ENCODE measurements at places on chromosomes 6 and 20.

- no peak for DNase-seq
These were observed 196.9 kb upstream of the PRND start for GRCh38 chr20:4524792-4525191.

GRCh38 chr6:87287251-87287650 is 35.1 kb upstream of the SMIM8 start:
- DNase-seq: no peak

GRCh38 chr6:20061952-20062351 is 150.3 kb downstream of the MBOAT1 start:
- DNase-seq: no peak

DNA sequence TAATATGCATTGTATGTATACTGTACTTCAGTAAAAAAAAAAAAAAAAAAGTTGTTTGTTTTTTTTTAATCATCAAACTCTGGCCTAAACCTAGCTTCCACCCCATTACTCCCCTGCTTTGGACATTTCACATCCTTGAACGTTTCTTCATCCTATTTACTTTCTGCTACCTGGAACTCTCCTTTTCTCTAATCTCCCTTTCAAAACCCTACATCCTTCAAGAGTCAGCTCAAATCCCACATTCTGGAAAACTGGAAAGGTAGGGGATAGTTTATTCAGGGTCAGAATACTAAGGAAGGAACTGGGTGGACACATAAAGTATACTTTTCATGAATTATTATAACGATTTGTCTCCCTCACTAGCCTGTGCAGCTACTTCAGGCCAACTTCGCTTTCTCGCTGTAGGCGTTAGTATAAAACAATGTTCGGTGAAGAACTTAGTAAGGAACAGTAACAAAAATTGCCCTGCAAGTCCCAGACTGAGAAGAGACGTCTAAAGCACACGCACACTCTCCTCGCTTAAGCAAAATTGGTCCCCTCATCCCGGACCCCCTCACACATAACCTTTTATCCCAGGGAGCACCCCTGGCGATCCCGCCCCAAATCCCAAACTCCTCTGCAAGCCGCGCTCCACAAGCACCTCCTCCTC is 775 bp downstream of the PIGU start:
- DNase-seq: no peak

DNA sequence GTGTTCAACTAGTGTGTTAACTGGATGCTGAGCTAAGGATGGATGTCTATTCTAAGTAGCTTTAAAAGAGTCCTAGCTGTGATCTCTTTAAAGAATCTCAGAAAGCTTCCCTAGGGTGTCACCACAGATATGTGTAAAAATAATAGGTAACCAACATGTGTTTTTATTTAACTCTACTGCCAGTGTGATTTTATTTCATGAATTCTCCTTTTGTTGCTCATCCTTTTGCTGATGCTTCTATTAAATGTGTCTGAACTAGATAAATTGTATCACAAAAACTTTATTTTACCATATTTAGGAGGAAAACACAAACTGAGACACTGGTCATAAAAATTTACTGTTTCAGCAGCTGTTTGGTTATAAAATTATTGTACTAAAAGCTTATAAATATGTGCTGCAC is 809.4 kb upstream of the CITED2 start:
- DNase-seq: no peak

DNA sequence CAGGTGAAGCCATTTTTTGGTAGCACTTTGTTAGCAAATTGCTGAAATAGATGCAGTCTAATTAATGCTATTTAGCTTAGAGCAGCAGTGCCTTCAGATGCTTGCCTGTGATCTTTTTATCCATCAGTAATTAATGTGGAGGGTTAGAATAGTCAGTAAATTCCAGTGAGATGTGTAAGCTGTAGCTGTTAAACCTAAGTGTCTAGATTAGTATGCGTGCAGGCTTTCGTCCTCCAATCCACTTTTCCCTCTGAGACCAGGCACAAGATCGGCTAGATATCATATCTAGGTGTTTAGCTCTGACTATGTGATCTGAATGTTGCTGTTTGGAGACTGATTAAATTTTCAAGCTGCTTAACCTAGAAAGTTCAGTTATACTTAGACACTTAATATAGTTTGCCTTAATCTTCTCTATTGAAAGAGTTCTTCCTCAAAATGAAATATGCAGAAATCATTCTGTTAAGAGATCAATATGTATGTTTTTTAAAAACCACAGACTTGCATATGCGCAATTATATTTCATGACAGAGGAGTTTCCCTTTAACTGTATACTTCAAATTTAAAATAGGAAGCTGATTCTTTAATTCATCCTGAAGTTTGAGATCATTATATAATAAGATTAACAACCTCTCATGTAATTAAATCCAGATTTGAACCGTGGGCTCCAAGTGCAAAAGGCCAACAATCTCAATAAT is 41.2 kb downstream of the XRN2 start:
- no peak for DNase-seq

DNA sequence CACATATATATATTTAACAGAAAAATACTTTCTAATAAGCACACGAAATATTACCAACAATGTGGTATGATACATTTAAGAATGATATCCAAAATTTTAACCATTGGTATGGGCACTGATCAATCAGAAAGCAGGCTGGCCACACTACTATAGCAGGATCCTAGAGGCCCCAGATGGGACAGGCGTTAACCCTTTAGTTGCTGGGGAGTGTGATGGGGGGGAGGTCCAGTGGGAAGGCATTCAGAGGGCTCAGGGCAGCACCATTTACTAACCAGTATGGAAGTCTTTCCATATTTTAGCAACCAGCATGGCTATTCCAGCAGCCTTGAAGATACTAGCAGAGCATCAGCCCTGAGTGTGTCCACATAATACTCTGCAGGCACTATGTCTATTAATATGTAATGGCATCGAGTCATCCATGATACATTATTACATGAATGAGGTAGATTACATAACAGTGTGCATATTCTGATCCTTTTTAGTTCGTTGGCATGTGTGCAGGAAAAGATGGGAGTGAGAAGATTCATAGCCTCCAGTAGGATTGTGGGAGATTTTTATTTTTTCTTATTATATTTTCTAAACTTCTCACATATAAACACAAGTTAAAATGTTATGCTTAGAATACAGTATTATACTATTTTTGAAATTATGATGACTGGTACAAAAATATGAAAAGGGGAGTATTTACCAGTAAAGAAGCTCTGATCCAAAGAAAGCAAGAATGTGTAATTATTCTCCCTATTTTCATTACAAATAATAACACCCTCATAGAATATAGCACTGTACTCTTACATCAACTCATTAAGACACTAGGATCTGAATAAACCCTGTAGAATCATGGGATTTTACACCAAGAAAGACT is 78.9 kb downstream of the FAM217A start:
- no peak for DNase-seq

DNA sequence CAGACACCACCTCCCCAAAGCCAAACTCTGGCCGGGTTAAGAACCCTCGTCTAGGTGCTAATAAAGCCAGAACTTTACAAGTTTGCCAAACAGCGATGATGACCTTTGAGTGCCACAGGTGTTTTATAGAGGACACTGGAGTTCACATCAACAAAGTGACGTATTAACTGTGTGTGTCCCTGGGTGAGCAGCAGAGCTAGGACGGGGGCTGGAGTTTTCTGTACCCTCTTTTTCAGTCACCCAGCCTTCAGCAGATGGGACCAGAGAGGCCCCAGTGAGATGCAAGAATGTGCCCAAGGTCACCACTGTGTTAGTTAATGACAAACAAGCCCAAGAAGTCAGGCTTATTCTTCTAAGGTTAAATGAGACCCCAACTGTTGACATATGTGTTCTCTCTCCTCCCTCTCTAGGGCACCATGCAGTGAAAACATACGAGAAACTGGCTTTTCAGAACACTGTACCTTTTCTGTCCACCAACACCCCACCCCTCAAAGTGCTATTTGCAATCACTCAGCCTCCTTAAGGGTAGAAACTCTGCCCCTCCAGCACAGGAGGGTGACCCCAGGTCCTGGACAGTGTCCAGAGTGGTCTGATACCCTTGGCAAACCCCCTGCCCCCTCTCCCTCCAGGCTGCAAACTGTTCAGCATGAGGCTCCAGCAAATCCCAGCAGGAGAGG is 5.2 kb downstream of the SDC4 start:
- DNase-seq: no peak

DNA sequence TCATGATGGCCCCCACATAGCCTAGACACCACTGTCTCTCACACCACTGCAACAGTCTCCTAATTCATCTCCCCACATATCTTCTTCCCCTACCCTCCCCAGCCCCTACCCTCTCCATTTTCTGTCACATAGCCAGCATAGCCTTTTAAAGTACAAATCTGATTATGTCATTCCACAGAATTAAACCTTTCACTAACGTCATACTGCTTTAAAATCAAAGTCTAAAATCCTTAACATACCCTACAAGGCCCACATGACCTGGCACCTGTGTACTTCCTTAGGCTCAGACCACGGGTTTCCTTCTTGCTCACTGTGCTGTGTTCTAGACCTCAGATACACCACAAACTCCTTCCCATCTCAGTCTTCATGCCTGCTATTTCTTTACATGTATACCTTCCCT is 5.9 kb downstream of the OSTM1 start:
- peak; percentile 17 for DNase-seq

DNA sequence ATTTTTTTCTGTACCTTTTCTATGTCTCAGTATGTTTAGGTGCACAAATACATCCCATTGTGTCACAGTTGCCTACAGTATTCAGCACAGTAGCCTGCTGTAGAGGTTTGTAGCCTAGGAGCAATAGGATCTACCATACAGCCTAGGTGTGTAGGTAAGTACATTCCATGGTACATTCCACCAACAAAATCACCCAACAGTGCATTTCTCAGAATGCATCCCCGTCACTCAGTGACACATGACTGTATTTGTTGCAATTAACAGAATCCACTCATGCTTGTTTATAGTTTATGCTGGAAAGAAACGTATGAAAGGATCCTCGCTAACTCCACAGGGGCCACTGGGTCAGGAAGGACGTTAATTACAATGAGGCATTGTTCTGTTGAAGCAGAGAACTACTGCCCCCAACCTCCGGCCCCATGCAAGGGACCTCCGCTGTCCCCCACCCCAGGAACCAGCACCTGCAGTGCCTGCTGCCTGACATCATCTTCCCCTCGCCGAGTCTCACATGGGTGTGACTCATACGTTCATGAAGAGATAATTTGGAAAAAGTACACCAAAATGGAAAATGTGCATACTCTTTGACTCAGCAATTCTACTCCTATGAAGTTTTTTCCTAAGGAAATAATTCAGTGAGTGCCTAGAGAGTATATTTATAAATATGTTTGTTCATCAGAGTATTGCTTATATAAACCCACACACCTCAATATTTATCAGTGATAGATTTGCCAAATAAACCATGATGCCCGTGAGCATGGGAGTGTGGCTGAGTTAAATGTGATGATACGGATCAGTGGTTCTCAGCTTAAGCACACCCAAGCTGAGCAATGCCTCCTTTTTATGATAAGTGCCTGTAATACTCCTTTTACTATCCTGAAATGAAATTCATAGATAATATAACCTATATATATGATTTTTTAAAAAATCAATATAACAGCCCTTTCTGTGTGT is 156.4 kb upstream of the ECI2 start:
- no peak for DNase-seq

GRCh38 chr20:18702736-18703135 is 110.8 kb upstream of the SCP2D1 start:
- DNase-seq: no peak

DNA sequence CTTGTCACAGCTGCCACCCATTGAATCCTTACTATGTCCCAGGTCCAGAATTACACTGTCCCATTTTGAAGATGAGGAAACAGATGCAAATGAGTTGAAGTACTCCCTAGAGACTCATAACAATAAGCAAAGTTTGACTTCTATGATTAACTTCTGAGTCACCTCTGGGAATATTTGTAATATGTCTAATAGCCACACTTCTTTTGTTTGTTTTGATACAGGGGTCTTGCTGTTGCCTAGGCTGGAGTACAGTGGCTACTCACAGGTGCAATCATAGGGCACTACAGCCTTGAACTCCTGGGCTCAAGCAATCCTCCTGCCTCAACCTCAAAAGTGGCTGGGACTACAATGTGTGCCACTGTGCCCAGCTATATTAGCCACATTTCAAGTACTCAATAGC is 11.4 kb upstream of the SOX12 start:
- DNase-seq: no peak

DNA sequence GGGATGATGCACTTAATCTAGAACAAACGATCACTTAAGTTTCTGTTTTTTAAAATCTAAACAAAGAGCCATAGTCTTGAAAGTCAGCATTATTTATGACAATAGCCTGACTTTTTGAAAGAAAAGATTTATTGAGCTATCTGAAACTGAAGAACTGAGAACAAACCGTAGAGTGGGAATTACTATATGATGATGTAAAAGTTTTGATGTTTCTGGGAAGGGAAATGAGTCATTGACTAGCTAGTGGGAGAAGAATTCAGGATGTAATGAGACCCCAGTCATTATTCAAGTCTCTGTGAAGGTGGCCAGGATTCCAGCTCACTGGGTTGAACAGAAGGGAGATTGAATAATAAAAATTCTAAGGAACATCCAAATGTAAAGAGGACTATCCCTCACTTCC is 83.4 kb upstream of the FABP7 start:
- no peak for DNase-seq

DNA sequence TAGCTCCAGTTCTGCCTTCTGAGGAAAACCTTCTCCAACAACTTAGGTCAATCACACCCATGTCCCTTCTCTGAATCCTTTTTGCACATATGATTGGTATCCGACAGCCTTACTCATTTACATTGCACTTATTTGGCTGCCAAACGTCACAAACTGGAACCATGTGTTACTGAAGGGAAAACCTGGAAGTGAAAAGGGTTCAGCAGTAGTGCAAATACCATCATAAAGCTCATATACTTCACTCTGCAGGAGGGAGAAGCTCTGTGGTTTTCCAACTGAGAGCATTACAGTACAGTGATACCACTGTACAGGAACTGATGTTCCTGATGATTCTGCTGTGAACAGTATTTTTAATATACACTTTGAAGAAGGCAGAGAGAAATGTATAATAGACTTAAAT is 87.8 kb downstream of the SLC16A10 start:
- no peak for DNase-seq

DNA sequence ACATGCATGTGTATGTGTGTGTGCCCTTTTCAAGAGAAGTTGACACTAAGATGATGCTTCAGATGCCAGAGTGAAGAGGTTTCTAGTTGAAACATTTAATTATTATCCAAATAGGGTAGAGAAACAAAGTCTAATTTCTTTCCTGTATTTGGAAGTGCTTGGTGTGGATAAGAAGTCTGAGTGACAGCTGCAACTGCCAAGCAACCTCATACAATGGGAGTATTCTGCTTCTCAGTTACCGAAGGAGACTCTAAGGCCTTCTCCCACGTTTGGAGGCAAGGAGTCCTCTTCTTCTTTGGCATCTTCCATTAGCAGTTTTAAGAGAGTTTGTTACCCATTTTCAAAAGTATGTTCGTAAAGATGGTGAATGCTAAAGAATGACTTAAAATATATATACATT is 82.4 kb downstream of the HDGFL1 start:
- no peak for DNase-seq

- DNase-seq: no peak
These were observed 276.7 kb downstream of the FARS2 start for GRCh38 chr6:5537967-5538366.
